ENCODE measurements at places on chromosomes 3 and 15. TPM values are rescaled to one million over a fixed set of nuclear protein-coding genes. Genes with fewer than 3 reads are reported as not detected.
A peak's percentile ranks its signal among the peaks of the same experiment; 100 is the strongest.

GRCh38 chr15:101213570-101213969 lies 38.3 kb downstream of the CHSY1 start:
- no peak for DNase-seq

DNA sequence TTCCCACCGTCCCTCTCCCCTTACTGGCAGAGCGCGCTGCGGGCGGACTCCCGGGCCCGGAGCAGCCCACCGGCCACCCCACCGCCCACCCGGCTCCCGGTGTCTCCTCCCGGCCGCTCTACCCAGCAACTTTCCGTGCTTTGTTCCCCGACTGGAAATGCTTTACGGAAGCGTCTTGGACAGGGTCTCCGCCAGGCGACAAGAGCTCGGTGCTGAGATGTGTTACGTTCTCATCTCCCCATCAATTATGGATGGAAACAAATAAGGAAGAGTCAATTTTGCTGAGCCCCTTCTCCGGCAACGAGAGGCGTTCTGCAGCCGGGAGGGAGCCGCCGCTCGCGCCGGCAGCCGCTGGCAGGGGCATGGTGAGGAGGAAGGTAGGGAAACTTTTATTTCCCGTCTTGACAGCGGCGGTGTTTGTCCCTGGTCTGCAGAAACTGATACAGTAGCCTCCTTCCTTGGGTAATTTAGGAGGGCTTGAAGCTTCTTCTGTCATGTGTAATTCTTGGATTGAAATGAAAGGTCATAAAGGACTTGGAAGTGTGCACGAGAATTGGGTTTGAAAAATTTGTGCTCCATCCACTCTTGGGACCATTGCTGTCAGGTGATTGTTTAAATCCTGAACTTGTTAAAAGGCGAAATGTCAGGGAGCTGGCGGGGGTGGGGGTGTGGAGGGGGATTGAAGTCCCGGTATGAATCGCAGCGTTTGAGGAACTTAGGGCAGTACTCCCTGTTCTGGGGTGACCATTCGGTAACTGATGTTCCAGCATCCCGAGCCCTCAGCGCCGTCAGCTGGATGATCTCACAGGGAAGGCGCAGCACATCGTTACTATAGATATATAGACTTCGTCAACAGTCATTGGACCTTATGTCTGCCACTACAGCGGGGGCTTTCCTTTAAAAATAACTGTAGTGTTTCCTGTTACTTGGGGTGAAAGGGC lies 1.5 kb downstream of the SEMA6D start:
- DNase-seq, result peak; percentile 22

GRCh38 chr3:128549283-128550112 lies 56.5 kb upstream of the GATA2 start:
- DNase-seq, result peak; percentile 66

The GPR15 gene
- total RNA-seq, result not detected

DNA sequence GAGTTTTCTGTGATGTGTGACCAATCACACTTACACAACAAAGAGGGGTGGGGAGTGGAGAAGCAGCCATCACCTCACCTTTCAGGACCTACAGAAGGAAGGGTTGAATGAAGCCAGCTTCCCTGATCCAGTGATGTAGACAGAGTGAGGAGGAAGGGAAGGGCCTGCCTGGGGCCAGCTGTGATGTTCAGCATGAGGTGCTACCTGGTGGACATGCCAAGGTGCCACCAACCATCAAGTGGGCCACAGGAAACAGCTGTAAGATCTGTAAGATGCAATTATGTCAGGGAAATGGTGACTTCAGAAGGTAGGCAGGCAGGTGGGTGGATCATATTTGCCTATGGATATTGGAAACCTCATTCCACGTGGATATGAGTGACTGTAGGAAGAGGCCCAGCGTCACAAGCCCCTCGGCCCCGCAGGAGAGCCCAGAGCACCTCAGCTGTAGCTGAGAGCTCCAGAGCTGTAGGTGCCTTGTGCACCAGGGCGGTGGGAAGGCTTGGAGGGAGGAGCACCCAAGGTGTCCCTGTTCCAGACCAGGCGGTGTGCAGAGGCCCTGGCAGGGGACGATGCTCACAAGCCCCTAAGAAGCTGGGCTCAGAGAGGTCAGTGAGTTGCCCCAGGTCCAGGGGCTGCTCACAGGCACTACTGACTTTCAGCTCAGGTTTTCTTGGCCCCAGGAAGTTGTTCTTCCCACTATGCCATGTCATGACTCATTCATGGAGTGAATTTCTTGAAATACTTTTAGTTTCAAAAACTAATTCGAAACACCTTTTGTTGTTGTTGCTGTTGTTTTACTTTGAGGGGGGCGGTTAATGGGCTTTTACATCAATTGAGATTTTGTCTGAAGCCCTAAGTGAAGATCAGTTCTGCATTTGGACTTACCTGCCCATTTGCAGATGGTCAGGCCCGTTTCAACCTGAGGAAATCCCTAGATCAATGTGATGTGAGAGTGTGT lies 94.2 kb upstream of the ALDH1A3 start:
- no peak for DNase-seq

DNA sequence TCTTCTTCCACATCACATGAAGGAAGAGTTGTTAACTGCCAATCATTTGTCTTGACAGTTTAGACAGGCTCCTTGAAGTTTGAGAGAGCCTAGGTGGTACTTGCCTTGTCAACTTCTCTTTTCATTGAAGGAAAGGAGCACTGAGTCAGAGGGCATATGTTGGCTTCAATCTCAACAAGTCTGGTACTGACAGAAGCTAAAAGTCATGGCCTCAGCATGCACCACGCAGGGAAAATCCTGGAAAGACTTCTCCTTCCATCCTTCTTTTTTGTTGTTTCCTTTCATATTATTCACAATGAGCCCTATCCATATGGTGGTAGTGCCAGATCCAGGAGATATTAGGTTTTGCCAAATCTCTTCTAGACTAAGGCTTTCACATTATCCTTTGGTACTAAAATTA lies 1272.5 kb downstream of the ROBO1 start:
- no peak for DNase-seq

Data from MG63 (cell line).